Calu3 (cell line): ENCODE measurements at places on chromosomes 12 and 14. TPM values are rescaled to one million over a fixed set of nuclear protein-coding genes. Genes with fewer than 3 reads are reported as not detected.

GRCh38 chr14:58752289-58752688 lies 114.5 kb downstream of the DACT1 start:
- no peaks in the 10 kb centered on the region for H3K27me3 ChIP-seq
- DNase-seq: no peak
- H3K4me3 ChIP-seq: peak overlapping the region; percentile 60
- H3K4me1 ChIP-seq: peaks cover 32% of the 10 kb centered on the region
- no peak overlapping the region for H3K27ac ChIP-seq
- H3K36me3 ChIP-seq: no peaks in the 10 kb centered on the region

GRCh38 chr12:123705935-123706334 lies 6.2 kb upstream of the ATP6V0A2 start:
- H3K4me3 ChIP-seq: no peak overlapping the region
- no peak overlapping the region for H3K27ac ChIP-seq
- peaks cover 9% of the 10 kb centered on the region for H3K36me3 ChIP-seq
- H3K27me3 ChIP-seq: no peaks in the 10 kb centered on the region
- DNase-seq: no peak

DNA sequence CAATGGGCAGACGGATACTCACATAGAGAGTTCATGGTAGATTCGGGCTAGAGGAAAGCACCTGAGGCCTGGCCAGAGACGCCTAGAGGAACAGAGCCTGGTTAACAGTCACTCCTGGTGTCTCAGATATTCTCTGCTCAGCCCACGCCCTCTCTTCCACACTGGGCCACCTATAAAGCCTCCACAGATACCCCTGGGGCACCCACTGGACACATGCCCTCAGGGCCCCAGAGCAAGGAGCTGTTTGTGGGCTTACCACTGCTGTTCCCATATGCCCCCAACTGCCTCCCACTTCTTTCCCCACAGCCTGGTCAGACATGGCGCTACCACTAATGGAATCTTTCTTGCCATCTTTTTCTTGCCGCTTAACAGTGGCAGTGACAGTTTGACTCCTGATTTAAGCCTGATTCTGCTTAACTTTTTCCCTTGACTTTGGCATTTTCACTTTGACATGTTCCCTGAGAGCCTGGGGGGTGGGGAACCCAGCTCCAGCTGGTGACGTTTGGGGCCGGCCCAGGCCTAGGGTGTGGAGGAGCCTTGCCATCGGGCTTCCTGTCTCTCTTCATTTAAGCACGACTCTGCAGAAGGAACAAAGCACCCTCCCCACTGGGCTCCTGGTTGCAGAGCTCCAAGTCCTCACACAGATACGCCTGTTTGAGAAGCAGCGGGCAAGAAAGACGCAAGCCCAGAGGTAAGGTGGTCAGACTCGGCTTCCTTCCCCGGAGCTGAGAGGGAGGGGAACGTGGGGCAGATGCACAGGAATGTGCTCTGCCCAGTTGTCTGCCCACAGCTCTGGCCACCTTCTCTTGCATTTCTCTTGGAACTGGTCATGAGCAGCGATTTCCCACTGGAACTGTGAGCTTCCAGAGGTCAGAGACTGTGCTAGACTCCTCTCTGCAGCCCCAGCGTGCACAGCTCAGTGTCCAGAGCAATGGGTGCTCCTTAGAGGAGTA lies at the start of gene CD4:
TSS of gene CD4 (plus strand) at position 557 of the 953 bp plus-strand sequence. CDS start 10,611 bp downstream, outside the sequence.
- H3K27ac ChIP-seq: no peak within 1 kb of the TSS
- H3K36me3 ChIP-seq: no peaks in the 10 kb centered on the region
- no peak for DNase-seq

DNA sequence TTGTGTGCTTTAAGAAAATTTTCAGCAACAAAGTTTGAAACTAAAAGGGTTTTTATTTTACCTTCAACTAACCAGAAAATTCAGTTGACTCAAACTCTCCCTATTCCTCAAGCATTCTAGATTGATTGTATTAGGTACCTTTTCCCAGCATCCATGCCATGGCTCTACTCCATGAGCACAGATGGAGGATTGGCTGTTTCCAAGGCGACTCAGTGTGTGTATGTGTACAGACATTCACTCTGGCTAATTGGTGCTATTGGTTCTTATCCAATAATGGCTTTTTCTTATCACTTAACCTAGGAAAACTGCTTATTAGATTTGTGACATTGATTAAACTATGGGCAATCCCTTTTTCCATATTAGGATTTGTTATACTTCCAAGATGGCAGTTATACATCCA lies 202.6 kb downstream of the ANO6 start:
- H3K27ac ChIP-seq: no peak overlapping the region
- DNase-seq: no peak
- H3K4me1 ChIP-seq: no peaks in the 10 kb centered on the region
- H3K36me3 ChIP-seq: no peaks in the 10 kb centered on the region
- no peaks in the 10 kb centered on the region for H3K27me3 ChIP-seq

RPL6 gene
- 1,147 and 1,267 TPM in 2 replicates for total RNA-seq

BATF gene
- total RNA-seq: 1.4 and 2.2 TPM in 2 replicates
